ENCODE measurements at places on chromosomes 6 and 20.

GRCh38 chr20:20251317-20251716 is 116.6 kb upstream of the INSM1 start:
- no peak for DNase-seq

DNA sequence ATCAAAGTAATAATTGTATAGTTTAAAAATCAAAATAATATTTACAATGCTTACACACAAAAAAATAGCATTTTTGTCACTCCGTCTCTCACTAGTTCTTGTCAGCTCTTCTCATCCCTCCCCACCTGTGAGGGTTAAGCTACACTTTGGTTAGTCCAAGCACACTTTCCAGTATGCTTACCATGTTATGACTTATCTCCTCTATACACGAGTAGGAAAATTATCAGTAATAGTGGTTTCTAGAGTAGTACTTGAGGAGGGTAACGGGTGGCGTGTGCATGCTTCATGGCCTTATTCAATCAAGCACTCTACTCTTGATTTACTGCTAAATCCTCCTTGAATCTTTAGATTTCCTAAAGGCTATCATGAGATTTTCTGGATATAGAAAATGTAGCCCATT is 443.7 kb downstream of the UTRN start:
- no peak for DNase-seq

DNA sequence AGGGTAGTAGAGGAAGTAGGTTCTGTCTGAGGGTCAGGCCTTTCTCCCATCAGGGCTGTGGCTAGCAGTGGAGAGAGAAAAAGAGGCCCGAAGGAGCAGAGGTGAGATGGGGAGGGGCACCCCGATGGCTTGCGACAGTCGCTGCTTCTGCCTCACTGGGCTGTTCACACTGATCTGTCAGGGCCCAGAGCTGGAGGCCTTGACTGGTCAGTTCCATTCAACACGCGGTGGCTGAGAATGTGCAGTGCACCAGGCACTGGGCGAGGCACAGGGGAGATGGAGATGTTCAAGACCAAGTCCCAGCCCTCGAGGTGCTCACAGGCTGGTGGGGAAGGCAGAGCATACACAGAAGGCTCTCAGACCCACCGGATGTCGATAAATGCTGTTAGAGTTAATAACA is 21.4 kb downstream of the SLC12A5 start:
- no peak for DNase-seq

- no peak for DNase-seq
These were observed 156.7 kb upstream of the PMEPA1 start for GRCh38 chr20:57866250-57867106.

DNA sequence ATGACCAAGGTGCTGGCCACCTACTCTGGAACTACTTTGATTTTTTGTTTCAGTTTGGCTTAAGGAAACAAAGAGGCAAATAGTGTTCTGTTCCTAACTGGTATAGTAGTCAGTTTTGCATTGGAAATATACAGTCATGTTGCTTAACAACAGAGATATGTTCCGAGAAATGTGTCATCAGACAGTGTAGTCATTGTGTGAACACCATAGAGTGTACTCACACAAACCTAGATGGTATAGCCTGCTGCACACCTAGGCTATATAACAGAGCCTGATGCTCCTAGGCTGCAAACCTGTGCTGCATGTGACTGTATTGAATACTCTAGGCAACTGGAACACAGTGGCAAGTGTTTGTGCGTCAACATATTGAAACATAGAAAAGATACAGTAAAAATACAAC is 80.4 kb downstream of the ARID1B start:
- no peak for DNase-seq

DNA sequence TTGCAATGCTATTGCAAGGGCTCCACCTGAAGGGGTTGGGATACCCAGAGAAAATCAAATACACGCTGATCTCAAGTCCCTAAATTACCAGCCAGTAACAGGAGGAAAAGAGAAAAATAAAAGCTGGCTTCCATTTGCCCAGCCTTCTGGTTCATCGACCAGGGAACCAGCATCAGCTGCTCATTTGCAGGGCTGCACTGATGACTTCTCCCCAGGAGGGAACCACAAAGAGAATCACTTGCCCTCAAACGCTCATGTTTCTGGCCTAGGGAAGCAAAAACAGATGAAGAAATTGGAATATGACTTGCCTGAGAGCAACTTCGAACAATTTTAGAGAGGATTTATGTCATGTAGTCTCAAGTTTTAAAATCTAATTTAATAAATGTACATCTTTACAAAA is 119.7 kb downstream of the SH3BGRL2 start:
- no peak for DNase-seq

- no peak for DNase-seq
These were observed 112.5 kb downstream of the FAM50B start for GRCh38 chr6:3961581-3962215.

DNA sequence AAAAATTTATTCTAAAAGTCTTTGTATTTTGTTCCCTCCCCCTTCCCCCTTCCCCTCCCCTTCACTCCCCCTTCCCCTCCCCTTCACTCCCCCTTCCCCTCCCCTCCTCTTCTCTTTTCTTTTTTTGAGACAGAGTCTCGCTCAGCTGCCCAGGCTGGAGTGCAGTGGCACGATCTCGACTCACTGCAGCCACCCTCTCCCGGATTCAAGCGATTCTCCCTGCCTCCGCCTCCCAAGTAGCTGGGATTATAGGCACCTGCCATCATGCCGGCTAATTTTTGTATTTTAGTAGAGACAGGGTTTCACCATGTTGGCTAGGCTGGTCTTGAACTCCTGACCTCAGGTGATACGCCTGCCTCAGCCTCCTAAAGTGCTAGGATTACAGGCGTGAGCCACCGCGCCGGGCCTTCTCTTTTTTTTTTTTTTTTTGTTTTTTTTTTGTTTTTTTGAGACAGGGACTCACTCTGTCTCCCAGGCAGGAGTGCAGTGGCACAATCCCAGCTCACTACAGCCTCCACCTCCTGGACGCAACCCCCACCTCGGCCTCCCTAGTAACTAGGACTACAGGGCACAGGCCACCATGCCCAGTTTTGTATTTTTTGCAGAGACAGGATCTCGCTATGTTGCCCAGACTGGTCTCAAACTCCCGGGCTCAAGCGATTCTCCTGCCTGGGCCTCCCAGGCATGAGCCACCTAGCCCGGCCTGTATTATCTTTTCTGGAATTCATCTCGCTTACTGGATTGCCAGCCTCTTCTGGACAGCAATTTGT is 1.1 kb upstream of the AFG1L start:
- no peak for DNase-seq

- DNase-seq: no peak
These were observed 613.5 kb downstream of the PHF3 start for GRCh38 chr6:64249115-64249514.

GRCh38 chr6:112874881-112875280 is 527.8 kb downstream of the RFPL4B start:
- no peak for DNase-seq

DNA sequence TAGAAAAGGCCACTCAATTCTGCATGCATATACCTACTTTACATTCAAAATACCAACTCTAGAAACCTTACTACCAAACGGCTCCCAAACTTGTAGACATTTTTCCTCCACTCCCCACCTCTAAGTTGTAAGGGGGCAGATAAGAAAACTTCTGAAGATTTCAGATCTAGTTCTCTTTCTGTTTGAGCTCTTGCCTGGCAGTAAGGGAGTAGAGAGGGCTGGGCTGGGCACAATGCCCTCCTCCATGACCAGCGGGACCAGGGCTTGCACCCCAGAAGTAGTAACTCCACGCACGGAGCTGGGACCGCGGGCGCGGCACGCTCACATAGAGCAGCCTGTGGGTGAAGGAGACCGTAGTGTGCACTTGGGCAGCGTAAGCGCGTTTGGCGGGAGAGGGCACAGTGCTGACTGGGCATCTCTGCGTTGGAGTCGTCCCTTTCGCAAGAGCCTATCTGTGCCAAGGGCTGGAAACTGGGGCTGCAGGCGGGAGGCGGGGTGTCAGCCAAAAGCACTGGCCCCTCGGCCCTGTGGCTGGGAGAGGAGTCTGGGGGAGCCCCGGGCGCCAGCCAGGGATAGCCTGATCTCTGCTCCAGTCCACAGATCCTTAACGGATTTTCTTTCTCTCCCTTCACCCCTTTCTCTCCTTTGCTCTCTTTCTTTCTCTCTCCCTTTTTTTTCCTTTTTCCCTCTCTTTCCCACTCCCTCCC is 32.4 kb downstream of the PHACTR1 start:
- no peak for DNase-seq

GRCh38 chr6:170052991-170053821 is 237.7 kb downstream of the DLL1 start:
- no peak for DNase-seq

DNA sequence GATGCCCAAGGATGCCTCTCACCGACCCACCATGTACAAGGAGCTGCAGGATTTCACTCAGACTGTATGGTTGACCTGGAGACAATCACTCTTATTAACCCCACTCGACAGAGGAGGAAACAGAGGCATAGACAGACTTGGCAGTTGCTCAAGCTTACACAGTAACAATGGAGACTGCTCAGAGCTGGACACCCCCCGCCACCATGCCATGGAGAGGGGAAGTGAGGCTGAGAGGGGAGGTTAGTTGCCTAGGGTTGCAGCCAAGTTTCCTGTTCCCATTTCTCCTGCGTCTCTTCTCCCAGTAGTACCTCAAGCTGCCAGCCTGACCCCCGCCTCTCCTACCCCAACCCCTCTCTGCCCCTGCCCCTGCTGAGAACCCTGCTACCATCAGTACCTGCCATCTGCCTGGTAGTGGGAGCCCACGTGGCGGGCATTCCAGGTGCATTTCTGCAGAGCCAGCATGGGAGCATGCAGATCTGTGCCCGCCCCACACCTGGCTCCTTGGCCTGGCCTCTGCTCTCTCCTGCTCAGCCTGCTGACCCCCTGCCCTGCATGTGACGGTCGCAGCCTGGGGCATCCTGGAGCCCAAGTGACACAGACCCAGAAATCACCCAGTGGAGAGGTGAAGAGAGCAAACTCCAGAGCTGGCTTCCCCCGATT is 157.7 kb downstream of the PREX1 start:
- no peak for DNase-seq

- no peak for DNase-seq
These were observed 64.4 kb upstream of the NOX3 start for GRCh38 chr6:155520078-155520477.

- DNase-seq: no peak
These were observed 177.4 kb downstream of the TAF4 start for GRCh38 chr20:61888101-61888865.

DNA sequence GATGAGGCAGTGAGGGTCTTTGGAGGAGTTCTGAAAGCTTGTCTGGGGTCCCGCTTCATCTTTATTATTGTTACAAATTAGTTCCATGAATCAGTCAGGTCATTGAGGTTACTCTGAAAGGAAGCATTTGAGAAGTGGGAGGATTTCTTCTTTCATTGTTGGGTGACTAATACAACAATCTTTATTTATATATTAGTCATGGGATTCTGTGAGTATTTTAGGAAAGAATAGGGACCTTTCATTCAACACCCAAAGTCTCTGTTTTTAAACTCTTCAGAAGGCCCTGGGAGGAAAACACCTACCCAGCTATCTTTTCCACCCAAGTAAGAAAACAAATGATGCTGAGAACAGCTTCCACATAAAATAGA is 98.3 kb downstream of the SOD2 start:
- no peak for DNase-seq

GRCh38 chr6:94751641-94752329 is 825.5 kb upstream of the MANEA start:
- DNase-seq: no peak

GRCh38 chr6:166168616-166169548 is 1.2 kb upstream of the TBXT start:
- no peak for DNase-seq

DNA sequence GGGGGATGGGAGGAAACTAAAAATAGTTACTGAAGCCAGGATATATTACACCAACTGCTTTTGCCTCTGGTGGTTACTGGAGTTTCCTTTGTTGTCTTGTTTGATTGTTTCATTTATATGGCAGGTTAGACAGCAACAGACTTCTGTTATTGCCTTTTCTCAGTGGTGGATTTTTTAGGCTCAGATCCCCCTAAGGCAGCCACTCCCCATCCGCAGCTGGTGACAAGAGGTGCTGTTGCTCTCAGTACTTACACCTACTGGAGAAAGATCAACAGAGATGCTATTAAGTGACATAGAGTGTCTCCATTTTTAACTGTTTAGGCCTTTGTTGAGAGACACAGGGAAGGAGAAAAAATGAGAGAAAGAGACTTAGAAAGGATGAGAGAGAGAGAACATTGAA is 552.1 kb downstream of the PKHD1 start:
- DNase-seq: no peak

DNA sequence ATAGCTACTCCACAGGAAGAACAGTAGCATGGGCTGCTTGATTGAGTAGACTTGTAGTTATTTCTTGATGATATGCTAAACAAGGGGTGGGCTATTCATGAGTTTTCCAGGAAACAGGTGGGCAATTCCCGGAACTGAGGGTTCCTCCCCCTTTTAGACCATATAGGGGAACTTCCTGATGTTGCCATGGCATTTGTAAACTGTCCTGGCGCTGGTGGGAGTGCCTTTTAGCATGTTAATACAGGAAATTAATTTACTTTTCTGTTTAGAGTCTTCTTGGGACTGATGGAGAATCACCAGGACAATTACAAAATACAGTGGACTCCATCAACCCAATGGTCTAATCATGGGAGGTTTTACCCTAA is 22.7 kb downstream of the CYP24A1 start:
- DNase-seq: no peak

DNA sequence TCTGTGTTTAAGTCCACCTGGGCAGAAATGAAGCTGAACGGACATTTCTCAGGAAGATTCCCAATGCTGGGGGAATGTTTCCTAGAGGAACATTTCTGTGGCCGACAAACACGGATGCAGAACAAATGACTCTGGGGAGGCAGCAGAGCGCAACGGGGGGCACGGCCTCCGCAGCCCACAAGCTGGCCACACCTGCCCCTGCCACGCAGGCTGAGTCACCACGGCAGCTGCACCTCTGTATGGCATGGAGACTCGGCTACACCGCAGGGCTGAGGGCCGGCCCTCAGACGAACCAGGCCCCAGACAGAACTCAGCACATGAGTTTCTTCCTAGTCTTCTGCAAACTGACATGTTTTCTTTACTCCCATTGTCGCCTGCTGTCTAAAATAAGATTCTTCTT is 10.0 kb upstream of the PRR18 start:
- no peak for DNase-seq

DNA sequence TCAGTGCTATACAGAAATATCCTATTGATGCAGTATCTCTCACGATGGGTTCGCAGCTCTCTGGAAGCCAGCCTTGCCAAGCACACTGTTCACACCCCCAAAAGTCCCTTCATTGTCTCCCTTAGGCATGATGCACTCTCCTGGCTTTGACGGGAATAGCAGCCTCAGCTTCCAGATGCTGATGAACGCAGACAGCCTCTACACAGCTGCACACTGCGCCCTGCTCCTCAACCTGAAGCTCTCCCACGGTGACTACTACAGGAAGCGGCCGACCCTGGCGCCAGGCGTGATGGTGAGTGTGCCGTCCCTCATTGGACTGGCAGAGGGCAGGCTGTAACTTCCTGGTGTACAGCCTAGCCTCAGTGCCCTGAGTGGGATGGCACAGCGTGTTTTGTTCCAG is 60.0 kb upstream of the PBOV1 start:
- DNase-seq: no peak

DNA sequence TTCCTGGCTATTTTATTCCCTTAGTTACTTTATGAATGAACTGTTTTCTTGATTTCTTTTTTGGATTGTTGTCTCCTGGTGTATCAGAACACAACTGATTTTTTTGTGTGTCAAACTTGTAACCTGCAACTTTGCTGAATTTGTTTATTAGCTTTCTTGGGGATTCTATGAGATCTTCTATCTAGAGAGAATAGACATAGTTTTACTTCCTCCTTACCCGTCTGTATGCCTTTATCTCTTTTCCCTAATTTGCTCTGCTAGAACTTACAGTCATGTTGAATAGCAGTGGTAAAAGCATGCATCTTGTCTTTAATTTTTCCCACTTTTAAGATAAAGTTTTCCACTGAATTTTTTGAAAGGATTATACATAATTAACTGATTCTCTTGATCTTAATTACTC is 13.2 kb downstream of the RNF146 start:
- DNase-seq: no peak
